ENCODE measurements at places on chromosomes 1 and 21. TPM values are rescaled to one million over a fixed set of nuclear protein-coding genes. Genes with fewer than 3 reads are reported as not detected.

GRCh38 chr1:94677714-94678113, 136.2 kb upstream of the F3 start:
- no peak for DNase-seq

DNA sequence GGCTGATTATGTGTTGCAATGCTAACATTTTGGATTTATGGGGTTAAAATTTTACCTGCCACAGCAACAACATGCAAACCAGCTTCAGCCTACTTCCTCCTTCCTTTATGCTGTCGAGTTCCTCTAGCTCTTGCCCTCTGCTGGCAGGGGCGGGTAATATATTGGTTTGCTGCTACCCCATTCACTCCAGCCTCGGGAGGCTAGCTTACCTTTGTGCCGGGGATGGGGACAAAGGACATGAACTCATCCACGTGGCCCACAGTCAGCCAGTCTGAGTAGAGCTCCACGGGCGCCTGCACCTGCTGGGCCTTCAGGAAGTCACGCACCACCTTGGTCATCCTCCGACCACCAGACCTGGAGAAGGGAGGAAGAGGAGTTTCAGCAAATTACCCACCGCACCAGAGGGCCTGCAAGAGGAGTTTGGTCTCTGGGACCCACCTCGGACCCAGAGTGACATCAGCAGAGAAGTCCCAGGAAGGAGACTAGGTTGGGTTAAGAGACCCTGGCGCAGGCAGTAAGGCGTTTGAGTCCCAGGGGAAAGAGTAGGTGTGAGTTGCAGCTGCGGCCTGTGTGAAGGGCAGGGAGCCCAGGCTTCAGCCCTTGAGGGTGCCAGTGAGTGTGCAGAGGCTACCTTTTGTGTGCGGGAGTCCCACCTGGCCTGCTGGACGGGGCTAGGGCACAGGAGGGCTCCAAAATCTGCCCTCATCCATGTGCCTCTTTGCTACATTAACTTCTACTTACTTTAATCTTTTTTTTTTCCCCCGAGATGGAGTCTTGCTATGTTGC, 21.8 kb upstream of the SDHB start:
- DNase-seq = no peak

DNA sequence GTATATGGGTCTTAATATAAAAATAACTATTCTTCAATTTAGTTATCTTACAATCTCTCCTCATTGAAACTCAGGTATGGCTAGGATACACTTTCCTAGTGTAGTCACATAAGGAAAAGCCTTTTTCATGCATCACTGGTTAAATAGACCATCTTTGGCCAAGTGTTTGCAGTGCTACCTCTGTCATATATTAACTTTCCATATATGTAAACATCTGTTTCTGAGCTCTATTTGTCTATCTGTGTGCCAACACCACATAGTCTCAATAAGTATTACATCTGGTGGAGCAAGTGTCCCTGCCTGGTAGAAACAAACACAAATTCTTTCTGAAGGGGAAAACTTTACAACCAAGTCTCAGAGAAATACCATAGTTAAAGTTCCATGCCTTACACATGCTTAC, 134.6 kb downstream of the TSEN15 start:
- DNase-seq = no peak

DNA sequence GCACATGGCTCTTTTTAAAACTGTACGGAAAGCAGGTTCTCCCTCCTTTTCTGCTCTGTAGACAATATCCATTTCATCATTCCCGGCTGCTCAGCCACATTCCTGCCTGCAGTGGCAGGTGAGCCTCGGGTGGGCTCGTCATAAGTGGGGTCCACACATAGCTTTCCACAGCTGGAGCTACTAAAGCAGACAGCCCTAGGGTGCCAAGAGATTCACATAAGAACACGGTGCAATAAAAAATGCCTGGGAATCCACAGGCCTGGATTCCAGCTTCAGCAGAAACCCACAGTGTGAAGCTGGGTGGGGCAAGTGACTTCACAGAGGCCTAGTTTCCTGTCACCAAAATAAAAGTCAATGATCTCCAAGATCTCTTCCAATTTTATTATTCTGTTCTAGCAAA, 96.4 kb downstream of the MIS18A start:
- DNase-seq = no peak

GRCh38 chr1:209937996-209938959, at the start of gene SYT14:
SYT14 (plus strand) TSS chr1:209938217; CDS start chr1:209938265, 48 bp downstream.
- DNase-seq = peak; percentile 24

DNA sequence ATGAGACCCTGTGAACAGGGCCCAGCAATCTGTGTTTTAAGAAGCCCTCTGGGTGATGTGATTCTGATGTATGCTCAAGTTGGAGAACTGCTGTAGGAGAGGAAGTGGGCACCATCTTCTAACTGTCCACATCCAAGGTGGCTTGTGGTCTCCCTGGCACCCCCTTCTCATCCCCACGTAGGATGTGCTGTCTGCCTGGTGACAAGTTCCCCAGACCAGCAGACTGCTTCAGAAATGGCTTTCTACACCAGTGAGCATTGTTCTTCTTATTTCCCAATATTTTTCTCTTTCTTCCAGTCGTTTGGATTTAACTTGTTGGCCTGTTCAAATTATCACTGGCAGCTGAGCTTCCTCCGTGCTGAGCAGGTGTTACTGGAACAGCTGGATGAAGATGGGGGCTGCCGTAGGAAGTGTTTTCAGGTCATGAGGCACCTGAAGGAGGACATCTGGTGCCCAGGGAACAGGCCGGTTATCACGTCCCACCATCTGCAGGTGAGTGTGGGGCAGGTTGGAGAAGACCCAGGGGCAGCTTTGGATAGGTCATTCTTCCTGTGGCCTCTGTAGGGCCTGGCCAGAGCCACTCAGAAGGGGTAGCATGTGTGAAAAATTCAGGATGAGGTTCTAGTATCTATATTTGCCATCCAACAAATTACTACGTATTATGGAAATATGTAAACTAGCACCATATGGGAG, 16.8 kb downstream of the MAB21L3 start:
- no peak for DNase-seq

GRCh38 chr1:65703853-65704252, 88.8 kb upstream of the PDE4B start:
- DNase-seq = no peak

DNA sequence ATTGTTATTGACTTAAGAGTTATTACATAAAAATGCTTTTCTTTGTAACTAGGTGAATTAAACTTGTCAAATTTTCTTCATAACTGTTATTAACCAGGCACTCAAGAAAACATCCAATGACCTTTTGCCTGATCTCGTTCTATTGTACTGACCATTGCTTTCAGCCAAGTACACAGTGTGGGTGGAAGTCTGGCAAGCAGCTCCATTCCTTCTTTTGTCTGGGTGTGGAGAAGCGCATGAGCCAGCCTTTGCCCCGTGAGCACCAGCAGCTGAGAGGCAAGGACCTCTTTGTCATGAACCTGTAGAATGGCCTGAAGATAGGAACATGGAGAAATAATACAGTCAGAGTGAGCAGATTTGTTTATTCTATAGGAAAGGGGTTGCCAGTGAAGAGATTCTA, 57.5 kb downstream of the IARS2 start:
- DNase-seq = no peak

- peak; percentile 59 for DNase-seq
Measured at GRCh38 chr1:9835758-9836631, 12.2 kb upstream of the CLSTN1 start.

DNA sequence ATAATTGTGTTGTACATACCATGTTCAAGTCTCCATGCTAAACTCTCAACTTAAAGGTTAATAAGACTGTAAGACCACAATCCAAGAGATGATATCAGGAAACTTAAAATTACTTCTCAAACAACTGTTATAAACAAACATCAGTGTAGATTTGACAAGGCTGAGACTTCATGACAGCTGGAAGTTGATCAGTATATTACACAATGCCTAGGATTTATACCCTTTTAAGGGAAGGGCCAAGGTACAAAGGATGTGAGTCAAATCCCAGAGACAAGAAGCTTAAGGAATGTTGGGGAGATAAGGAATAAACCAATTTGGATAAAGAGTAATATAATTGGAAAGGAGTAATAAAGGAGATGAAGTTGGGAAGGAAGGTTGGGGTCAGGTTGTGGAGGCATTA, 98.8 kb downstream of the LBR start:
- no peak for DNase-seq

GRCh38 chr1:170194451-170194850, 48.7 kb downstream of the NTMT2 start:
- DNase-seq = no peak

DNA sequence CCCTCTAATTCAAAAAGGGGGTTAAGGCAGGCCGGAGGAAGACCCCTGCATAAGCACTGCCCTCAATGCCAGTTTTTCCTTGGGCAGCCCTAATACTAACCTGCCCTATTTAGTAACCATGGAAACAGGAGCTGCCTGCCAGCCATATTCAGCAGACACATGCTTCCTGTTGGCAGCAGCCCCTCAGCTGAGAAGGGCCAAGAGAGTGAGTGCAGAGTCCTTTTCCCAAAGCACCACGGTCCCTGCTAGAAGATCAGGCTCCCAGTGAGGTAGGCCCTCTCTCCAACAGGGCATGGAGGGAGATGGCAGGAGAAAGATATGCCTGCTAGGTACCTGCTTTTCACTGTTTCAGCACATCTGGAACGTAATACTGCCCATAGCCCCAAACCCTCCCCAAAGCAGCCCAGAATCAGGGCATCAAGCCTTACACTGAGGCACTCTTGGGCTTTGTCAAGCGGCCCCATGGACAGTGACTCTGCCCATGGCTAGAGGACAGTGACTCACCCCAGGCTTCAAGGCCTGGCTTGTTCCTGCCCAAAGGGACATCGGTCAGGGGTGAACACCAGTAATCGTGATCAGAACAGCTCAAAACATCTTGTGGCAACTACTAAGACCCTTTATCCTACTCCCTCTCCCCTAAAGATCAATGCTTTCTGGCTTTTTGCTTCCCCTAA, 64.5 kb downstream of the BCAR3 start:
- DNase-seq = no peak

- DNase-seq = peak; percentile 29
Measured at GRCh38 chr21:37341254-37341960, 25.2 kb upstream of the DYRK1A start.

DNA sequence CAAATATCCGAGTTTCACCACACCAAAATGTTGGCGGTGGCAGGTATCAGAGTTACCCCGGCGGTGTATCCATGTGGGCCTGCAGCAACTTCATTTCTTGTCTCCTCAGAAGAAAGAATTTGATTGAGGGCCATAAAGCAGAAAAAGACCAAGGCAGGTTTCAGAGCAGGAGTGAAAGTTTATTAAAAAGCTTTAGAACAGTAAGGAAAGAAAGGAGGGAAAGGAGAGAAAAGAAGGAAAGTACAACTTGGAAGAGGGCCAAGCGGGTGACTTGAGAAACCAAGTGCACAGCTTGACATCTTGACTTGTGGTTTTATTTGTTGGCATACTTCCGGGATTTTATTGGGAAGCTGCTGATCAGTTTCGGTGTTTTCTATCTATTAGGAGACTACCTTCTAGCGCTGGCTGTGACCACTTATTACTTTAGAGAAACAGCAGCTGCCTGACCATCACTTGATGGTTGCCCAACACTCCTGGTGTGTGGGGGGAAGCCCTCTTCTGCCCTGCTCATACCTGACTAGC, 75.5 kb upstream of the RAB3GAP2 start:
- no peak for DNase-seq

DNA sequence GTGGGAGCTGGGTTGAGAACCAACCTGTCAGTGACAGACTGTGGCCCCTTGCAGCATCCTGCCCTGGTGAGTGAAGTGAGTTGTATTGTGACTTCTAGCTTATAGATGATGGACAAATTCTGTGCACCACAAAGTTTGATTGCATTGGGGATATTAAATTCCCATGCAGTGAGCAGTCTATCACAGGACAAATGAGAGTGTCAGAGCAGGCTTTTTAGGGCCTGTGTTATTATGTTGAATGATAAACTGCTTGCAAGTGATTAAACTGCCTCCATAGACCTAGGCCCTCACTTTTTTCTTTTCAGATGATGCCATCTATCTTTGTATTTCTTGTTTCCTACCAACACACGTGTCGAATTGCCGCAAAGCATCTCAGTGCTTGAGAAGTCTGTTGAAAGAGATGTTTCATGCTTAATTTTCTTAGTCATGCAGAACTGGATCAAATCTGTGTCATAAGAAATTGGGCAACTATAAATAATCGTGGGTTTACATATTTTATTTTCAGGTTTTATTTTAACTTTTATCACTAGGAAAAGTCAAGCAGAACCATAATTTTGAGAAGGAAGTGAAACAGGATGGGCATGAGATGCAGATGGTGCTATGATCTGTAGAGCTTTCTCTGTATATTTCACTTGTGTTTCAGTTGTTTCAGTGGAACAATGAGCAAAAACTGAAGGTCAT, 199.2 kb downstream of the S1PR1 start:
- no peak for DNase-seq

DNA sequence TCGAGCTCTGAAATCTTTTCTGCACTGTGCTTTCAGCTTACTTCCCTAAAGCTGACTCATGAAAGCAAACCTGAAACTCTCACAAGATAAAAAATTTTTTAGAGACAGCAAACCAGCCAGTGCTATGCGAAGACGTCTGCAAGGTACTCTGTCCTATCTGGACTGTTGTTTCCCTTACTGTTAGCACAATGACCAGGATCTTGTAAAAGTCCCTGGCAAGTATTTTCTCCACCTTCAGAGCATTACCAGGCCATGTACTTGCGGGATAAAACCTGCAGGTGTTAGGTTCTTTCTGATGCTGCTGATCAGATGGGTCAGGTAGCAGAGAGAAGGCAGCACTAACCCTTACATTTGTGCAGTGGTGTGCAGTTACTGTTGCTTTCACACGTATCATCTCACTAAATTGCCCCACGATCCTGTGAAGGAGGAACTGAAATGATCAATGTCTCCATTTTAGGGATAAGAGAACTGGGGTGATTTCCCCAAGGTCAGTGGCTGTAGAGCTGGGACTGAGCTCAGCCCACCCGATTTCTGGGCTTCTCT, 56.6 kb downstream of the PLXNA2 start:
- no peak for DNase-seq

HLX gene
- 8.7 TPM for total RNA-seq

S100A7A gene
- total RNA-seq = not detected

MARK1 gene
- 1.6 TPM for total RNA-seq

RAB7B gene
- total RNA-seq = 4.2 TPM

MFSD2A gene
- 6.0 TPM for total RNA-seq

ALX3 gene
- total RNA-seq = not detected

HOOK1 gene
- total RNA-seq = not detected

METTL13 gene
- total RNA-seq = 13.0 TPM

NBPF26 gene
- 32.8 TPM for total RNA-seq

WDR64 gene
- total RNA-seq = not detected

All from fibroblast of villous mesenchyme (primary cell).